ENCODE measurements at places on chromosomes 7 and 10.

DNA sequence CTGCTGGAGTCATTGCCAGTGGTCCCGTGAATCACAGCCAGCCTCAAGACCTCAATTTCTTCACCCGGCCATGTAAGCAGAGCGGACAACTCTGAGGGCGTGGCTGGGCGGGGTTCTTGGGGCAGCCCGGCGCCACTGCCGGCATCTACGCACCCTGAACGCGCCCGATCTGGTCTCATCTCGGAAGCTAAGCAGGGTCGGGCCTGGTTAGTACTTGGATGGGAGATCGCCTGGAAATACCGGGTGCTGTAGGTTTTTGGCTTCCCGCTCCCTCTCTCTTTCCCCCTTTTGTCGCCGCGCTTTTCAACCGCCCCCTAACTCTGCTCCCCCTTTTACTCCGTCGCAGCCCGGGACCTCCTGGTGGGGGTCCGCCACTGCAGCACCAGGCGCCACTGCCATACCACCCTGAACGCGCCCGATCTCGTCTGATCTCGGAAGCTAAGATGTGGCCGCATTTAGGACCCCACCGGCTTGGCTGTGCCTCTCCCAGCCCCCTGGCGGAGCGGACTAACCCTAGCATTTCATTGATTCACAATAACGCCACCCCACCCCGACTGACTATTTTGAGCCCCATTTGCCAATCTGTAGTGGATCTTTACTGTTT, 25.3 kb downstream of the GARIN1A start:
- DNase-seq, result peak; percentile 73

DNA sequence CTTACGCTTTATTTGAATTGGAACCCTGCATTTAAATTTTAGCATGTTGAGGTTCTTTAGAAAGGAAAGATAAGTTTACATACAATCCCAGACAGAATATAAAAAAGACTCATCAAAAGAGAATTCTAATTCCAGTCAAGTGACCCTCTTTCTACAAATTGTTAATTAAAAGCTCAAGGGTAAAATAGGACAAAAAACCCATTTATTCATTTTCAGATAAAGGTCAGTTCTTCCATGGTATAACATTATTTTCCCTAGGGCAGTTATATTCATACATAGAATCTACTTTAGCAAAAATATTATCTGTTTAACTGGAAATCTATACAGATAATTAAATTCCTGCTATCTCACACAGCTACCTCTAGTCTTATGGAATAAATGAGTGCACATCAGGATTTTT, 137.5 kb upstream of the LAMB4 start:
- no peak for DNase-seq

GRCh38 chr7:91959023-91959422, 18.4 kb downstream of the AKAP9 start:
- DNase-seq, result no peak

GRCh38 chr7:93249491-93250148, 17.5 kb downstream of the VPS50 start:
- DNase-seq, result peak; percentile 27

DNA sequence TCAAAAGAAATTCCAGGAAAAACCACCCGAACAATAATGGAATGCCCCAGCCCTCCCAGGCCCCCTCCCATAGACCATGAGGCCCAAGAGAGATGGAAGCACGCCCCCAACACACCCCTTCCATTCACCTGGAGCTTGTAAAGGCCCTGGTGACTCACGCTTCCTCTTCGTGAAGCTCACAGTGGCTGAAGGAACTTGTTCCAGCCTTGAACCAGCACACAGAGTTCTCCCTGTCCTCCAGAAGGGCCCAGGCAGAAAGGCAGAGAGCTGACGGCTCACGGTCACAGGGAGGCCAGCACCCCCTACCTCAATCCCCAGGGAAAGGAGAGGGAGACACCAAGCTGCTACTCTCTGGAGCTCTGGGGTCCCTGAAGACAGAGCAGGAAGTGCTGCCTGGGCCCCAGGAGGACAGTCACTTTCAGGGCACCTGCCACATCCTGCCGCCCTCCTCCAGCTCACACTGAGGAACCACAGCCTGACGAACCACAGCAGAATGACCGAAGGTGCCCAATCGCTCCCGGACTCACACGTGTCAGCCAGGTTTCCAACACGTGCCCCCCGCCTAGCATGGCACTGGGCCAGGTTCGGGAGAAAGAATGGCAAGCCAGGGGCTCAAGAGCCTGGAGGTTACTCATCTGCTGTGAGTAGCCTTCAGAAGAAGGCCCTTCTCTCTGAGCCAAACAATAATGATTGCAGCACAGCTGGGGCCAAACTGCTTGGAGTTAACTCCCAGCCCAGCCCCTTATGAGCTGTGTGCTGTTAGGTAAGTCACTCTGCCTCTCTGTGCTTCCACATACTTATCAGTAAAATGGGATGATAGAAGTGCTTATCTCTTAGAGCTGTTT, 52.8 kb downstream of the DLG5 start:
- DNase-seq, result peak; percentile 25

DNA sequence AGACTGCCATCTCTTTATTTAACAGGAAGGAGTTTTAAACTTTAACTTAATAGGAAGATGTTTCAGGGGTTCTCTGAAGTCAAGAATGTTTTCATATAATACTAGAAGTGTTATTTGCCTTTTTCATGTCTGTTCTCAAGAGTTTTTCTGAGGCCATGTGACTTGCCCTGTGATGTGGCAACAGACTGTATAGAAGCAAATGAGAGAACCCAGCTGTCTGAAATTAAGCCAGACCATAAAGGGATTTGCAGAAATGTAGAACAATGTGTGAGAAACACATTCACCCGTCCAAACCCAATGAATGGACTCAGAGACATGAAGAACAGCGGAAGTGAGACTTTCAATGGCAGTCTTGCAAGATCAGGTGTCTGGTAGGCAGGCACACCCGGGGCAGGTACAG, 23.8 kb downstream of the MAPK8 start:
- peak; percentile 36 for DNase-seq

- peak; percentile 27 for DNase-seq
These were observed 130.4 kb downstream of the HIBADH start for GRCh38 chr7:27532314-27532713.

DNA sequence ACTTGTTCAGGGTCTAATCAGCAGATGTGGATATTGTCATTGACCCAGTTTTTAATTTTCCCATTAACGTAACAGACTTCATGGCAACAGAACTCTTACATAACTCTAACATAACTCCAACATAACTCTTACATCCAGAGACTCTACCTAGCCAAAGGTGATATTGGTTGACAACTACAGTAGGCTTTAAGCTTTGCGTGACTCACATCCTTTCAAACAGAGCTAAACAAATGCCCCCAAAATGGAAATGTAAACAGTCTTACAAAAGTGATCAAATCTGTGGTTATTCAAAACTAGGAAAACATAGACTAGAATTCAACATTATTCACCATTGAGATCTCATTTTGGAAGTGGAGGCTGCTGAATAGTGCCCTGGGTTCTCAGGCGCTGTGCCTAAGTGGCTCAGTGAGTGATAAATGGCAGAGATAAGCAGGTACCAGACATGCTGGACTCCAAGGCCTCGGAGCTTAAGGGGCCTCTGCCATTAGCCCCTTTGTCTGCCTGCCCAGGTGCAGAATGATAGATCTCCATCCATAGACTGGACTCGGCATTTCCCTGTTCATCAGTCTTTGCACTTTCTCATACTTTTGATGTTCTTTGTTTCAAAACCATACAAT, 34.3 kb upstream of the BTBD16 start:
- DNase-seq, result no peak

- DNase-seq, result no peak
These were observed 83.6 kb downstream of the ICA1 start for GRCh38 chr7:8178353-8178752.

DNA sequence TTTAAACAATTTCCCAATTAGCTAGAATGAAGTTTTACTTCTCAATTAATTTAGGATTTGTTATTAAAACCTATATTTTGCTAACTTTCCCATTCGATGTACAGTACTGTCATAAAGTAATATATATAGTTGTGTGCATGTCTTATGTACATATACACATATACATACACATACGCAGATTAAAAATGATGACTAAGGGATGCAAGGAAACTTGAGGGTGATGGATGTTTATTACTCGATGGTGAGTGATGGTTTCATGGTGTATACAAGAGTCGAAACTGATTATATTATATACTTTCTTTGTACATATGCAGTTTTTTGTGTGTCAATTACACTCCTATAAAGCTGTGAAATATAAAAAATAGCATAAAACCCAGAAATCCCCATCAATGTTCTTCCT, 248.2 kb downstream of the COBL start:
- DNase-seq, result no peak
